AML-193 (cell line): ENCODE measurements at places on chromosomes 3 and 15.

DNA sequence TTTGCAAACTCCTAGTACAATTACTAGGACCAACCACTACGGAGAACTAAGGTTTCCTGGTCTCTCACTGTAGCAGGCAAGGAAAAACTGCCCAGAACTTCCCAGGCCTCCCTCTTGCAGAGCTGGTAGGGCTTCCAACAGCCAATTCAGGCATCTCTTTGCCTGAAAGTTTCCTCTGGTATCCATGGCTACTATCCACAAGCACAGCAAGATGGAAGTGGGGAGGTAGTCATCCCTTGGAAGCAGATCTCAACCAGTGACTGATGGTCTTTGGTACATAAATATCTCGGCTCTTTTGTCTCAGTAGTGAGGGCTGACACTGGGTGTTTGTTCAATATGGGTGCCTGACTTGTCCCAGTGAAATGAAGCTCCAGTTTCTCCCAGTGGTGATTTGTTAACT lies 201.3 kb upstream of the MRPL3 start:
- no peak for DNase-seq

DNA sequence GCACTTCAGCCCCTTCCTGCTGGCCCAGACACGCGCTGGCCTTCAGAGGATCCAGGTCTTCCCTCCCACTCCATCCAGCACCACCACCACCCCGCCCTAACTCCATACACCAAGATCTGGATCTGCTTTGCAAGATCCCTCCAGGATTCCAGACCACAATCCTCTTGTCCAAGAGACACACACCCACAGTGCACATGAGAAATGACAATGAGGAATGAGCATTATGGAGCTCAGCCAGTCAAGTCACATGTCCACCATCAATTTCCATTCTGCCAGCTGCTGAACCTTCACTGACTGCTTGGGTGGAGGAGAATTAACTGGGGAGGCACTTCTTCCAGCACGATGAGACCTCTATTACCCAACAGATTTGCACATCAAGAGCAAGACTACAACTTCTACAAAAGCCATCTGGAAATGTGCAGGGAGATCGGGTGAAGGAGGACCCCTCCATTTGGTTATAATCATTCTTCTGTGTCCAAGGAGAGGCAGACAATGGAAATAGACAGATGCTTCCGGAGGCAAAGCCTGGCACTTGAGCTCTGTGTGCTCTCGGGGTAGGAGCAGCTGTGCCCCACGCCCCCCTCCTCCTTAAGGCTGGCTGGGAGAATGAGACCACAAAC lies 12.3 kb upstream of the SPATA12 start:
- DNase-seq: no peak

GRCh38 chr3:13574798-13575451 lies 26.0 kb downstream of the FBLN2 start:
- DNase-seq: no peak

- no peak for DNase-seq
Measured at GRCh38 chr3:145767909-145768308, 393.1 kb downstream of the PLOD2 start.
